ENCODE measurements at places on chromosomes 13 and 19. TPM values are rescaled to one million over a fixed set of nuclear protein-coding genes. Genes with fewer than 3 reads are reported as not detected.
A peak's percentile ranks its signal among the peaks of the same experiment; 100 is the strongest.

DNA sequence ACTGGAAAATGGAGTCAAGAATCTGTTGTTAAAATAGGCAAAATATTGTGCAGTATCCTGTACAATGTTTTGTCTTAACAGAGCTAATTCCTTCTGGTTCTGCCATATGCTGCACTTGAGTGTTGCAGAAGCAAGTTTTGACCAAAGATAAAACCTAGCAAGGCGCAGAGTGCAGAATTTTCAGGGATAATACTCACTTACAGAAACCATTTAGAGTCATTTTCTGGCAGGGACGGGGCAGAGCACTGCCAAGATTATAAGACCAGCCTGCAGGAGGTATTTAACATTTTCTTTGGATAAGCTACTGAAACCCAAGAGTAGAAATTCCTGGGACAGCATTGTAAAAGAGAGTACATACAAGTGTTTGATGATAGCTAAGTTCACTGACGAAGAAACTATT lies 159.5 kb upstream of the EDNRB start:
- DNase-seq: no peak

GRCh38 chr13:64073203-64073602 lies 2657.6 kb upstream of the PCDH20 start:
- DNase-seq: no peak

GRCh38 chr13:106529415-106530170 lies 5.9 kb downstream of the EFNB2 start:
- DNase-seq: no peak

GRCh38 chr19:40640744-40641143 lies 39.6 kb downstream of the LTBP4 start:
- DNase-seq: no peak

DNA sequence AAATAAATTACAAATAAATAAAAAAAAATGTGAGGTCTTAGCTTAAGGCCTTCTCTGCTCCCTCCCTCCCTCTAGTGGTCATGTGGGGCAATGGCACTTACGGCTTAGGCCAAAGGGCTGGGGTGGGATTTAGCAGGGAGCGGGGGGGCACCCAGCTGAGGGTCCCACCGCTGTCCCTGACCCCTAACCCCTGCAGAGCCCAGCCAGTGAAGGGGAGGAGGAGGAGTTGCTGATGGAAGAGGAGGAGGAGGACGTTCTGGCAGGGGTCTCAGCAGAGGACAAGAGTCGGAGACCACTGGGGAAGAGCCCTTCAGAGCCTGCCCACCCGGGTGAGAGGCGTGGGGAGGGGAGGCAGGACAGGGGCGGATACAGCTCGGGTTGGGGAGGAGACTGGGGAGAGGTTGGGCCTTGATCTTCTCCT lies 9.3 kb downstream of the MPND start:
- peak; percentile 83 for DNase-seq

DNA sequence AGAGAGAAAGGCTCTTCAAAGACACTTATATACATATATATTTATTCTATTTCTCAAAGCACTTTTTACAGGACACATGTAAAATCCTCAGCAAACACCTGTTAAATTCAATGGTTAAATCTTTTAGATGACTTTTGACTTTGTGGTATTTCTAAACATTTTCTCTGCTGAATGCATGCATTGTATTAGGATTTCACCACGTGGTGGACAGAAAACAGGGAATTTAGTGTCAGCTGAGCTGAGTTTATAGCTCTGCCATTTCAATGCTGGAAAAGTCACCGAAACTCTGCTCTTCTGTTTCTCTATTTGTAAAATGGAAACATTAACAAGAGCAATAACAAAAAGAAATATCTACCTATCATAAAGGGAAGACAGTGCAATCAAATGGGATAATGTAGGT lies 375.6 kb downstream of the ENOX1 start:
- DNase-seq: no peak

SIGLEC5 gene
- polyA plus RNA-seq: not detected

DNA sequence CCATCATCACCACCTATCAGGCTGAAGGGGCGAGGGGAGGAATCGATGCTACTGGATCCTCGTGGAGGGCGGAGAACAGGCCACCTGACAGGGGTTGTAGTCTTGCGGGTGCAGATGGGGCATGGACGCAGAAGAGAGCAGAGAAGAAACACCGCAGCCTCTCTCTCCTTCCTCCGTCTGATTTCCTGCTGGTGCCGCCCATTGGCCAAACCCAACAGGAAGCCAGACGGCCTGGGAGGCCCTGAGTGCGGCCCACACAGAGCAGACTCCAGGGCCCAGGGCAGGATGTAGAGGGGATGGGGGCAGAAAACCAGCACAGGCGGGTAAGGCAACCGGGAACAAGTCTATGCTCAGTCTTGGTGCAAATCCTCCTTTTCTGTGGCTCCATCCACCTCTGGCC lies 15.4 kb downstream of the CEBPA start:
- no peak for DNase-seq

GRCh38 chr19:38815059-38816001 lies 2.6 kb upstream of the LGALS4 start:
- peak; percentile 64 for DNase-seq

- peak; percentile 64 for DNase-seq
Observed at GRCh38 chr19:34173193-34173956, 1.1 kb downstream of the LSM14A start.

- no peak for DNase-seq
Observed at GRCh38 chr19:46815833-46816627, 27.6 kb upstream of the SLC1A5 start.

GRCh38 chr13:88622362-88622973 lies 951.3 kb downstream of the SLITRK5 start:
- DNase-seq: no peak

SSC5D gene
- 5.1 TPM for polyA plus RNA-seq

CDADC1 gene
- polyA plus RNA-seq: 7.7 TPM

BRSK1 gene
- 2.7 TPM for polyA plus RNA-seq

GRCh38 chr19:16594681-16595091 lies 22.5 kb upstream of the SLC35E1 start:
- DNase-seq: no peak

CC2D1A gene
- 43.3 TPM for polyA plus RNA-seq

DNA sequence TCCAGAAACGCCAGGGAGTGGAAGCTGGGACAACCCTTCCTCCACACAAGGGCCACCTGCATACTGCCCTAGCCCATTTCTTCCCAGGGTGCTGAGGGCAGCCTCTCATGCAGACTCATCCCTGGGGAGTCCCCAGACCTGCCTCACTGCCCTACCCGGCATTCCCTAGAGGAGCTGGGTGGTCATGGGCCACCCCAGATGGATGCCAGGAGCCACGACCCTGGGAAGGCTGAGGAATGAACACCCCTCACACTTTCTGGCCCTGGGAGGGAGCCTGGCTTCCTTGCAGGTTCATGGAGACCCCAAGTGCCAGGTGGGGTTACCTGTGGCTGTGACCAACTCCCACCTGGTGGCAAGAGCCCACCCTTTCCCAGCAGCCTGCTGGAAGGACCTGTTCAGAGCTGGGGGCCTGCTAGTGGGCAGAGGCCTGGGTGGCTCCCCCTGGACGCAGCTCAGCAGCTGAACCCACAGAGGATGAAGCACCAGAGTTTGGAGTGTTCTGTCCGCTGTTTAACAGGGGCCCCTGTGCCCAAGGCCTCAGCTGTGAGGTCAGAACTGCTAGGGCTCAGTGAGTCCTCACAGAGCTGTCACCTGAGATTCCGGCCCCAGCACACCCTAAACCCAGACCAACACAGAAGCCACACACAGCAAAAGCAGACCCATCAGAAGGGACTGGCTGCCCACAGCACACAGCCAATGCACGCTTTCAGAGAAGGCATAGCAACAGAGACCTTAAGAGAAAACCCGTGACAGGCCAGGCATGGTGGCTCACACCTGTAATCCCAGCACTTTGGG lies 6.6 kb downstream of the ACP4 start:
- DNase-seq: no peak

DNA sequence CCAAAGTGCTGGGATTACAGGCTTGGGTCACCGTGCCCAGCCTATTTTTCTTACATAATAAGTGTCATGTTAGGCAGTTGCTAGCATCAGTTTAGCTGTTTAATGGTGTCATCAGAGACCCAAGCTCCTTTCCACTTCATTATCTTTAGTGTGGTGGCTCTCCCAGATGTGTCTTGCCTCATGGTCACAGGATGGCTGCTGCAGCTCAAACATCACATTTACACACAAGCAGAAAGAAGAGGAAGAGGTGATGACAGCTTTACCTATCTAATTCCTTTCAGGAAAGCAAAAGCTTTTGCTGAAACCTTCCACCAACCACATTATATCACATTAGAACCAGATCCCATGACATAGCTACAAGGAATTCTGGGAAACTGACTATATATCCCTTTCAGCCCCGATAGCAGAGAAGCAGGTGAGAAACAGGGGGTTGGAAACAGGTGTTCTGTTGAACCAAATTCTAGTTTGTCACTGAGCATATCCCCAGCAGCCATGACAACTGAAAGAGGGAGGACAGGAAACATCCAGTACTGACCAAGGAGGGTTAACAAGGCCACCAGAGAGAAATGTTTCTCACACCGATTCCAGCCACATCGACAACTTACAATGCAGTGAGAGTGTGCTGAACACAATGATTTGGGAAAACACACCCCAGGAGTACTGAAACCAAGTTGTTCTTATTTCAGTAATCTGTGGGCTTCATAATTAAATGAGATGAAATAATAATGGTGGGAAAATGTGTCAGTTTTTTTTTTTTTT lies 617.0 kb downstream of the UQCRFS1 start:
- DNase-seq: no peak

- DNase-seq: peak; percentile 49
Observed at GRCh38 chr19:45676851-45677263, 8.8 kb downstream of the GIPR start.

COMMD6 gene
- polyA plus RNA-seq: 258 TPM

DNA sequence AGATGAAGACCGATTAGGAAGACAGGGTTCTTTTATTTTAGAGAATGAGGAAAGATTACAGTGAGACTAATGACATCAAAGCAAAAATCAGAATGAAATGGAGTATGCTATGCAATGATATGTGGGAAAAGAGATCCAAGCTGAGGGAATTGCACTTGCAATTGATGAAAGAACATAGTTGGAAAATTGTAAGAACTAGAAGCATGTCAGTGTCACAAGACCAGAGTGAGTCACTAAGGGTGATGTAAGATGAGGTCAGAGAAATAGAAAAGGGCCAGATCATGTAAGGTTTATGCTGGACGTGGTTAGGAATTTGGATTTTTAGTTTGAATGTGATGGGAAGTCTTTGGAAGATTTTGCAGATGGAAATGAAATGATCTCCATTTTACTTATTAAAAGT lies 1937.3 kb downstream of the OLFM4 start:
- DNase-seq: peak; percentile 7

DNA sequence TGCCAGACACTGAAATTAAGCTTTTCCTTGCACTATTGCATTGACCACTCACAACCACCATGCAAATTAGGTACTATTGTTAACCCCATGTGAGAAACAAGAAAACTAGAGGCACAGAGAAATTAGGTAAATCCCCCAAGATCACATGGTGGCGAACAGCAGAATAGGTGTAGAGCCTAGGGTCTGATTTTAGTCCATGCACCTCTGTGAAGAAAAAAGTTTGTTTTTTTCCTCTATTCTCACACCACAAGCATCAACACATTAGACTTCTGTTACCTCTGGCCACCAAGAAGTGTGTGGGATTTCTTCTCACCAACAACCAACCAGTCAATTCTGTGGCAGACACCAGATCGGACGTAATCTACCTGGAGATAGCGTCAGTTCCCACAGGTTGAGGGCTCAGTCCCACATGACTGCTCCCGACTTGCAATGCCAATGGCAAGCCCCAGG lies 391.9 kb downstream of the COG6 start:
- no peak for DNase-seq

- DNase-seq: peak; percentile 93
Observed at GRCh38 chr19:50431343-50432220, 1.1 kb upstream of the MYBPC2 start.

DNA sequence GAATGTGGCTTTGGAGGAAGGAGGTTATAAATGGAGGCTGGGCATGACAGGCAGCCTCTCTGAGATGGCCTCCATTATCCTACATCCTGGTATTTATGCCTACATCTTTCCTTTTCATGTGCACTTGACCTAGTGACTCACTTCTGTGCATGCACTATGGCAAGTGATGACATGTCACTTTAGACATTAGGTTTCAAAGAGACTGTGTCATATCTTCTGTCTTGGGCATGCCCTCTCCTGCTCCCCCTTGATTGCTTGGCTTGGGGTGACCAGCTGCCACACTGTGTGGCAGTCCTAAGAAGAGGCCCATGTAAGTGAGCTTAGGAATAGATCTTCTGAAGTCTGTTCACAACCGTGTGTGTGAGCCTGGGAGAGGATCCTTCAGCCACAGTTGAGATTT lies 472.8 kb downstream of the FGF9 start:
- no peak for DNase-seq

DNA sequence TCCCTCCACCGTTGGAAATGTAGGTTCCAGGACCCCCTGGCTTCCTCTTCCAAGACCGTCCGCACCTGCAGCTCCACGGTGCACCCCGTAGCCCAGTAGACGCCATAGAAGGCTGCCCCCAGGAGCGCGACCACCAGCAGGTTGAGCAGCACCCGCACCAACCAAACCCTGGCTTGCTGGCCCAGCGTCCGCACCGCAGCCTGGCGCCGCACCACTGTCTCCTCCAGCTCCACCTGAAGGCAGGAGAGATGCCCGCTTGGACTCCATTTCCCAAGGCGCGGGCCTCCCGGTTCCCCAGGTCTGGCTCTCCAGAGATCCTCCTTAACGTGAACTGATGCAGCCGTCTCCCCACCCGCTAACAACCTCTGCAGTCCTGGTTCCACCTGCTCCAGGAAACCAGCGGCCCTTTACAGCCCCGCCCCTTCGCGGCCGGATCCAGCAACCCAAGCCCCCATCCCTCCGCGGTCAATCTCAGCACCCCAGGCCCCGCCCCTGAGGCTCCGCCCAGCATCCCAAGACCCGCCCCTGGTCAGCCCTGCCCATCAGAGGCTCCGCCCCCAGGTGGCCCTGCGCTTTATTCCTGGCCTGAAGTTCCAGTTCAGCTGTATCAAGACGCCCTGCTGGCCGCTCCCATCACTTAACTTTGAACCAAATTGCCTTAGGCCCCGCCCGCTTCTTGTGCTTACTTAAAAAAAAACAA lies 5.0 kb upstream of the LENG1 start:
- DNase-seq: peak; percentile 89

ZNF284 gene
- polyA plus RNA-seq: 0.87 TPM

Data from hepatocyte (in vitro differentiated cells).